NCI-H187 treated with DMSO at 0.1 percent for 48 hours (cell line): ENCODE measurements at places on chromosomes 7 and 10.

- DNase-seq, result no peak
These were observed 54.3 kb upstream of the ITGB1 start for GRCh38 chr10:33012306-33012705.

GRCh38 chr7:3192669-3193068 is 108.4 kb upstream of the SDK1 start:
- no peak for DNase-seq

DNA sequence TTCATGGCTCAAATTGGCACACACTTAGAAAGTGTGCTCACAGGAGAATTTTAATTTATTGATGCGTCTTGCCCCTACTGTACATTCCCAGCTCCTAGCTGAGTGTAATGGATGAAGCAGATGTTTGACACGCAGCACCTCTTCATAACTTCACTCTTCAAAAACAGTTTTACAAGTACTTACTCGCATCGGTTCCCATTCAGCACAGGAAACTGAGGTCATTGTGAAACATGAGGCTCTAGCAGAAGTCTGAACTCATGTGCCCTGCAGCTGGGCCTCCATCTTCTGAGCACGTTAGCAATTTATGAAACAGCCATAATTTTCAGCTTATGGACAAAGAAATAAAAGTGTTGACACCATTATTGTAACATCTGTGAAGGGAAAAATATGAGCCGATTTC is 558.9 kb upstream of the MGMT start:
- no peak for DNase-seq

DNA sequence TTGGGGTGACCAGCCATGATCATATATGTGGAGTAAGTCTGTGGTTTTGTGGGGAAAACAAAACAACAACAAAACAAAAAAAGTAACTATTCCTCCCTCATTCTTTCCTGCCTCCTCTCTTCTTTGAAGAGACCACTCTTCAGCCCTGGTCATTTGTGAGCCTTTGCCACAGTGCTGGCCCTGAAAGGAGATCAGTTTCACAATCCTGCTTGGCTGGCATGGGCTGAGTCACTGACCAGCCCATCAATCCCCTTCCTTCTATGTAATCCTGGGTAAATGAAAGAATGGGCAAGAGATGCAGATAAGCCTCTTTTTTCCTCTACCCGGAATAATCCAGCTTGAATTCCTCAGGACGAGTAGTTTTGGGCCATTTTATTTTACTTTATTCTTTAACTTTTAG is 13.6 kb downstream of the CSTF2T start:
- no peak for DNase-seq

DNA sequence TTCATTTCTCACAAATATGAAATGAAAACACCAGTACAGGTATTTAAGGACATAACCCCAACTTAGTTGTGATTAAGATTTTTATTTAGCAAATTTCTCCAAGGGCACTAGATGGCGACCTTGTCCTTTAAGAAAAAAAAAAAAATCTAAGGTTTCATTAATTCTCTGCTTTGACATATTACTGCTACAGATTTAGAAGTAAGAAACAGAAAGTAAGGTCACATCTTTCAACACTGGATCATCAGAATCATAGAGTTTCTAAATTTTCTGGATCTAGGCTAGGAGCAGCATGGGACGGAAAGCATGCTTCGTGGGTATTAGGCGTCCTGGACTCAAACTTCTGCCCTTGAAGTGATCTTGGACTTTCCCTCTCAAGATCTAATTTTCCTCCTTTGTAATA is 85.5 kb upstream of the PRKG1 start:
- no peak for DNase-seq

DNA sequence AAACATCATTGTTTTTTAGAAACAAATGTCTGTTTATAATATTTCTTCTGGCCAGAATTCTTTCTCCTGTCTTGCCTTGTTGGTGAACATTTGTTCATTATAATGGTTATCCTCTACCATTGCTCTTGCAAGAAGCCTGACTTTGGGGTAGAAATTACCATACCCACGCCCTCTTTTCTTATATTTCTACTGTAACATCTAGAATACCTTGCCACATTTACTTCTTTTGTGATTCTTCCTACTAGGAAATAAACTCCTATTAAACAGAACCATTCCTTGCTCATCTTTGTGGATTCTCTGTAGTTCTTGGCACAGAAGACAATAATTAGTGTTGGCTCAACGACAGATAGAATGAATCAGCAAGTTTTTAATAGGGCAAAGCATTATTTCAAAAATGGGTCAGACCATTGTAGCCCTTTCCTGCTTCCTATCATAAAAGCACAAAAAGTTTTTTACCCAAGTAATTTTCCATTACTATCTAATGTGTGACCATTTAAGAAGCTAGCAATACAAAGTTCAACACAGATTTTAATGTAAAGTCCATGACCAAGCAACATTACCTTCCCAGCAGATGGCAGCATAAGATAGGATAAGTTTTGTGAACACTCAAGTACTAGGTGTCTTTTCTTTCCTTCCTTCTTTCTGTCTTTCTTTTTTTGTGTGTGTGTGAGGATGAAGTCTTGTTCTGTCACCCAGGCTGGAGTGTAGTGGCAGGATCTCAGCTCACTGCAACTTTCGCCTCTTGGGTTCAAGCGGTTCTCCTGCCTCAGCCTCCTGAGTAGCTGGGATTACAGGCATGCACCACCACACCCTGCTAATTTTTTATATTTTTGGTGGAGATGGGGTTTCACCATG is 270.4 kb downstream of the HGF start:
- peak; percentile 67 for DNase-seq

- DNase-seq, result no peak
These were observed 188.4 kb downstream of the SND1 start for GRCh38 chr7:127840226-127840951.

- DNase-seq, result no peak
These were observed 36.6 kb downstream of the RBM28 start for GRCh38 chr7:128307061-128307460.

DNA sequence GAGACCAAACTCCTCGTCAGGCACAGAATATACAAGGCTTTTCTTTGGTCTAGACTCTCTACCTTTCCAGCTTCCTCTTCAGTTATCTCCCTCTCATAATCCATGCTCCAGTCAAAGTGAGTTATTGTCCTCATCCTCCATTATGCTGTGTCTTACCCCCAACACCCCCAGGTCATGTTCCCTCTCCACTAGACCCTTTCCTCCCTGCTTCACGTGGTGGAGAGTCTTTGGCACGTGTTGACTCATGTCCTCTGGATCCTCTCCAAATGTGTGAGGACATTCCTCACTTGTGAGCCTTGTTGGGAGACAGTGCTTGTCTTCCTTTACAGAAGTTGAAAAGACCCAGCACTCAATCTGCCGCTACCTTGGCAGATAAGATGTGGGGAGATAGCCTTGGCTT is 36.0 kb upstream of the DLD start:
- DNase-seq, result no peak

DNA sequence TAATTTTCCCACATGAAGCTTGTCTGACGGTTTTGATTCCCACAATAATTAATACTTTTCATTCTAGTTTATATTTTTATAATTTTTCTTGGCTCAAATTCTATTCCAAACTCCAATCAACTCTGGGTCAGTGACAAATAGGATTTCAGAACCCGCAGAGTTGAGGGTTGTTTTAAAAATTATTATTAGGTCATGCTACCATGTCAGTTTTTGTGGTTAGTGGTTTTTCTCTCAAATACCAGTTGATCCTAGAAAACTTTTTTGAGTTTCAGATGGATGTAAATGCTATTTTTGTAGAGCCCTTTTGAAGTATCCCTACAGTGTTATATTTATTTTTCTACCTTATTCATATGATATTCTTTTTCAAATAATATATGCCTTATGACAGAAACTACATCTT is 237.4 kb downstream of the SEMA3D start:
- DNase-seq, result no peak

DNA sequence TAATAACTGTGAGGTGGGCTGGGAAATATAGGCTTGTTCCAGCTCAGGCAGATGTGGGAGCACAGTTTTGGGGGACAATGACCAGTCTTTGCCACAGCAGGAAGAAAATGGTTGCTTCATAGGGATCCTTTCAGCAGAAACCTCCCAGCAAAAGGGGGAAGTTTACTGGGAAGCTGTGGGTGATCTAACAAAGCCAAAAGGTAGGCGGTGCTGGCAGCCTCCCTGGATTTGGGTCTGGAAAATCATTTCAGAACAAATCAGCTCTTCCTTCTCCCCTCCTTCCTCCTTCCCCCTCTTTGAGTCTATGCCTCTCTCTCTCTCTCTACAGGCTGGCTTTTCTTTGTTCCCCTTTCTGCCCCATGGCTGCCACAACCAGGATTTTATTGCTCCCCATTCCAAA is 16.2 kb downstream of the RPS24 start:
- no peak for DNase-seq

DNA sequence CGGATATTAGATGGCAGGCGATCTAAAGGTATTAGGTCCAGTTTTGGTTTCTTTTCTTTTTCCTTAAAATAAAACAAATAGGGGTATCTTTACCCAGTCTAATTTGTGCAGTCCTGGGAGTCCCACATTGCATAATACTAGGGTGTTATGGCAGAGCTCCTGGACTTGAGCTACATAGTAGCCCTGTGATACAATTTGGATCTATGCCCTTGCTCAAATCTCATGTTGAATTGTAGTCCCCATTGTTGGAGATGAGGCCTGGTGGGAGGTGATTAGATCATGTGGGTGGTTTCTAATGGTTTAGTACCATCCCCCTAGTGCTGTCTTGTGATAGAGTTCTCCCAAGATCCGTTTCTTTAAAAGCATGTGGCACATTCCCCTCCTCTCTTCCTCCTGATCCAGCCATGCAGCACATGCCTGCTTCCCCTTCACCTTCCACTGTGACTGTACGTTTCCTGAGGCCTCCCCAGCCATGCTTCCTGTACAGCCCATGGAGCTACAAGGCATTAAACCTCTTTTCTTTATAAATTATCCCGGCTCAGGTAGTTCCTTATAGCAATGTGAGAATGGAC is 141.9 kb downstream of the RPS24 start:
- DNase-seq, result no peak
